ENCODE measurements at places on chromosomes 1 and 21.

- no peak for DNase-seq
These were observed 131.6 kb upstream of the SAMSN1 start for GRCh38 chr21:14677639-14678179.

DNA sequence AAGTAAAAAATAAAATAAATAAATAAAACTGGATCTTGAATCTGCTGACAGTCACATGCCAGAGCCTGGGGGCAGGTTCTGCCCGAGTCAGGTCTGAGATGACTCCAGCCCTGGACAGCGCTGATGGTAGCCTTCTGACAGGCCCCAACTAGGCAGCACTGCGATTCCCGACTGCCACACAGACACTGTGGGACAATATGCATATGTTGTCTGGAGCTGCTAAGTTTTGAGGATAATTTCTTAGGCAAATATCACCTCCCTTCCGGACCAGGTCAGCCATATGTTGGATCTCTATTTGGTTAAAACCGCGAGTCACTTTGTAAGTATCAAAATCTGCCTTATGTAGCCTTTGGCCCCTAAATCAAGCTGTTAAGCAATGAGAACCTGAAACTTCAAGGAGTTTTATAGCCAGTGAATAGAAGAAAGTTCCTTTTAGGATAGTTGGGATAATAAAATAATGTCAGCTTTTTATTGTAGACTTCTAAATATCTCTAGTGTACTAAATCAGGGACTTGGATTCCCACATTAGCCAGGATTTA is 20.8 kb upstream of the TRIM17 start:
- DNase-seq: no peak

DNA sequence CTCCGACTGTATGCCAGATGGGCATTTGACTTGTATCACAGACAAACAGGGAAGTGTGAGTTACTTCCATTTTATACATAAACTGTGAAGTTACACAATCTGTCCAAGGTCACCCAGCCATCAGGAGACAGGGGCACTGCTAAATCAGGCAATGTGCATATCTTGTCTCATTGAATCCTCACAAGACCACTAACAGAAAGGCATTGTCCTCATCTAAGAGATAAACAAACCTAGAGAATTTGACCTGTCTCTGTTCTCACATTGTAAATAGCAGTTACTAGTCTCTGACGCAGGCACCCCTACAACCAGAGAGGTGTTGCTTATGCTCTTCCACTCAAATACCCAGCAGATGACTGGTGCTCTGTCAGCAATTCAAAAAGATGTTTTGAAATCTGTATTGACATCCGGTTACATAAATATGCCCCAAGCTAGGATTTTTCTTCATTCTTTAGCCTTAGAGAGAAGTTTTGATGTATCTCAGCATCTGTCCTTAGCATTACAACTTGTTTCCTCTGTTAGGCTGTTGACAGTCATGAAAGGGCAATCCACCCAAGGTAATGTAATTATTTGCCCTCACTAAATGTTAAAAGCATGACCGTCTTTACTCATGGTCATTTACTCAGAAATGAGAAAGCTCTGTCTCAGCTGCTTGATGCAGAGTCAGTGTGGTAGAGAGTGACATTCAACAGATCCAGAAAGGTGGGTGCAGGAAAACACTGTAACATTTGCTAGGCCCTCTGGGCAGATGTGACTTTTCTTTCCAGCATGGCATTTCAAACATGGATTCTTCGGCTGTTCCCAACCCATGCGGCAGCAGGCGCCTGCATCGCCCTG is 51.9 kb upstream of the ZNF326 start:
- DNase-seq: no peak

GRCh38 chr1:33696311-33696710 is 167.6 kb upstream of the HMGB4 start:
- DNase-seq: no peak

DNA sequence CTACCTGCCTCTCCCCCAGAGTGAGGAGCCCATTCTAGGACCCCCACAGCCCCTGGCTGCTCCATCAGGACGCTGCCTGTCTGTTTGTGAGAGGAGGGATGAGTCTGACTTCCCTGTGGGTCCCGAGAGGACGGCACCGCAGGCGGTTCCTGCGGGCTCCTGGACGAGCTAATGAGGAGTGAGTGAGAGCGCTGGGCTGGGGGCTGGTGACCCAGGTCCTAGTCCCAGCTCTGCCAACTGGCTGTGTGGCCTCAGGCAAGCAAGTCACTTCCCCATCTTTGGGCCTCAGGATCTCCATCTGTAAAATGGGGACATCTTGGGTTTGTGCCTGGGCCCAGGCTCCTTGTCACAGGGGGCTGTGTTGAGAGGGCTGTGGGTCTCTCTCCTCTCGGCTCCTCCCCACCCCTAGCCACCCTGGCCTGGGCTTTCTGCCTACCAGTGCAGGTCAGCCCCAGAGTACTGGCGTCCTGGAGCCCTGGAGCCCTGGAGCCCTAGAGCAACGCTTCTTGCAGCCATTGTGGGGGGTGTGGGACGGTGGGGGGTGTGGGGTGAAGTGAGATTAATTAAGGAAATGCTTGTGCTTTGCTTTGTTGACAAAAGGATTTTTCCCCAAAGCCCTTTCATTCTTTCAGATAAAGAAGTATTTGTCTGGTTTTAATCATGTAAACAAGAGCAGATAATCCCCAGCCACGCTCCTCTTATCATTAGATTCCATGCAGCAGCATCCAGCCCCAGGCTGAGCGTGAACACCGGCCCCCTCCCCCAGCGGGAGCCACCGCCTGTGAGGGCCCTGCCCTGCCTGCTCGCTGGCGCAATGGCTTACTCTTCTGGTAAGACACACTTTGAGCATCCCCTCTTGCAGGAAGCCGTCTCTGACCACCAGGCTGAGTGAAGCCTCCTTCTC is 26.8 kb downstream of the SLC1A7 start:
- no peak for DNase-seq

- DNase-seq: no peak
These were observed 56.3 kb upstream of the C1orf87 start for GRCh38 chr1:60129911-60130310.

DNA sequence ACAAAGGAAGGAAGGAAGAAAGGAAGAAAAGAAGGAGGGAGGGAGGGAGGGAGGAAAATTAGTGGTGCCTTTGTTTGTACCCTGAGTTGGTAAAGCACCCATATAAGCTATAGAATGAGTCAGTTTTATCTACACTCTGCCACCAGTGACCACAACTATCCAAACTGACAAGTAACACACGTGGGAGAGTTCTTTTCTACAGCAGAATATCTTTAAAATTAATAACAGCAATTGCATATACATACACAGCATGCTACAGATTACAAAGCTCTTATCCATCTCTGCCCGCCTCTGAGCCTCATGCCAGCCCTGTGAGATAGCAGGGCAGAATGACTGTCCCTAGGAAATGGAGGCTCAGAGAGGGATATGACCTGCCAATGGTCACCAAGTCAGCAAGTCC is 20.3 kb downstream of the CDCP2 start:
- DNase-seq: no peak

DNA sequence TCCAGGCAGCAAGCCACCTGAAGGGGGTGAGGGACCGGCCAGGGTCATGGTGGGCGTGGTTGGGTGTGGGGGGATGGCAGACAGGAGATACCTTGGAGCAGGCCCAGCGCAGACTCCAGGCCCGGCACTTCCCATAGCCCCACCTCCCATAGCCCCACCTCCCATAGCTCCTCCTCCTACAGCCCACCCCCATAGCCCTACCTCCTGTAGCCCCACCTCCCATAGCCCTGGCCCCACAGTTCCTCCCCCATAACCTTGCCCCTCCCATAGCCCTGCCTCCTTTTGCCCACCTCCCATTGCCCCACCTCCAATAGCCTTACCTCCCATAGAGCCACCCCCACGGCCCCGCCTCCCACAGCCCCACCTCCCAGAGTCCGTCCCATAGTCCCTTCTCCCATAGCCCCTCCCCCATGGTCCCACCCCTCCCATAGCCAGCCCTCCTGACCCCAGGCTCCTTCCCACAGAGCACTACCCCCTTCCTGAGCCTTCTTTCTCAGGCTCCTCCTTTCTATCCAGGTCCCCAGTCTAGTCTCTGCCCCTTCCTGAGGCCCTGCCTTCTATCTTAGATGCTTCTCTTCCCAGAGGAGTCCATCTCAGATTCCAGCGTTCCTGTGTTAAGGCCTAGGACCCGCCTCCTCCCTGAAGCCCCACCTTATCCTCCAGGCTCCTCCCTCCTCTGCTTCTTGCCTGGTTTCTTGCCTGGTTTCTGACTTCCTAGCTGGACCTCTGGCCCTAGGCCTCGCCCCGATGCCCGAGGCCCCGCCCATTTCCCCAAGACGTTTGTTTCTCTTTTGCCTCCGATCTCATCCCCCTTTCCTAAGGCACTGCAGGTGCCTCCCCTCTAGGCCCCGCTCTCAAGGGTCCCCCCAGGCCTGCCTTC is 46.8 kb downstream of the PTPRU start:
- no peak for DNase-seq

DNA sequence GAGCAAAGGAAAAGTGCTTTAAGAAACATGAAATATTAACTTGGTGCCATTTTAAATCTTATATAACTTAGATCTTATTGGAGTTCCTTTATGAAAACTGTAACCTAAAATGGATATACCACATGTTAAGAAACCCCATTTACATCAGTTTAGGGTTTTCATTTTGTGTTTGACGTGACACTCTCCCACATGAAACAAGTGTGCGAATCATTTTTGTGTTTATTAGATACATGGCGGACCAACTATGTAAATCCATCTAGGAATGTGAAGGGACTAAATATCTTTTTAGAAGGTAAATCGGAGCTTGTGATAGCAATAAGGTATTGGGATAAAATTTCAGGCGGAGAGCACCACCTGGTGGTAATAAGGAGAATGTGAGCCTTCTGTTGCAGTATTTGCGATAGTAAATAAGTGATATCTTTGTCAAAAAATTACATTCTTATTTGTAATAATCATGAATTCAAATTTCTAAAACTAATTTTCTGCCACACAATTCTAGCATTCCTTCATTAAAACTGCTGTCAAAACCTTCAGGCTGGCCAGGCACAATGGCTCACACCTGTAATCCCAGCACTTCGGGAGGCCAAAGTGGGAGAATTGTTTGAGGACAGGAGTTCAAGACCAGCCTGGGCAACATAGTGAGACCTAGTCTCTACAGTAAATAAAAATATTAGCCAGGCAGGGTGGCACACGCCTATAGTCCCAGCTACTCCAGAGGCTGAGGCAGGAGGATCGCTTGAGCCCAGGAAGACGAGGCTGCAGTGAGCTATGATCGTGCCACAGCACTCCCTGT is 31.3 kb downstream of the SMAP2 start:
- no peak for DNase-seq

DNA sequence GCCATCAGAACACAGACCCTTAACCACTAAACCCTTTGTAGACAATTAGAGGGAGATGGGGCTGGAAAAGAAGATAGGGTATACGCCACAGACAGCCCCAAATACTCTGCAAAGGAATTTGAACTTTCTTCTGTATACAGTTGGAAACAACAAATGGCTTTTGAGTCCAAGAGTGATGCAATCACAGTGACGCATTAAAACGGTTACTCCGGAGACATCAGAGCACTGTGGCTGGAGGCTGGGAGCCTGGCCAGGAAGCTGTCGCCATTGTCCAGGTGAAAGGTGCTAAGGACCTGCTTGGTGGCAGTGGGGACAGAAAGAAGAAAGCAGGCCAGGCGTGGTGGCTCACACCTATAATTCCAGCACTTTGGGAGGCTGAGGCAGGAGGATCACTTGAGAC is 4.2 kb downstream of the FLAD1 start:
- DNase-seq: no peak

All from T-helper 17 cell (primary cell).